ENCODE measurements at places on chromosomes 13 and 19.

GRCh38 chr19:23882493-23882892 lies 32.2 kb upstream of the ZNF726 start:
- DNase-seq = no peak

DNA sequence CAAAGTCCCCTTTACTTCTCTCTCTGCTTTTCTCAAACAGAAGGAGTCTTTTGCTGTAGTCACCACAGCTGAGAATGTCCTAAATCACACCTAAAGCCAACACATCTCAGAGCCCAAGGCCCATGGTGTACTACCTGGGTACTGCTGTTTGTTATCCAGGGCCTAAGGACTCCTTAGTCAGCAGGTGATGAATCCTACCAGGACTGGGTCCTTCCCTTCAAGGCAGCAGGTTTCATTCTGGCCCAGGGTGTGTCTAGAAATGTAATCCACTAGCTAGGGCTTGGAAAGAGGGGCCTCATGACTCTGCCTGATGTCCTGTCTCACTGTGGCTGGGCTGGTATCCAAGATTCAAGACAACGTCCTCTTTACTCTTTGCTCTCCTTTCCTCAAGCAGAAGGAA lies 36.2 kb upstream of the ENOX1 start:
- no peak for DNase-seq

DNA sequence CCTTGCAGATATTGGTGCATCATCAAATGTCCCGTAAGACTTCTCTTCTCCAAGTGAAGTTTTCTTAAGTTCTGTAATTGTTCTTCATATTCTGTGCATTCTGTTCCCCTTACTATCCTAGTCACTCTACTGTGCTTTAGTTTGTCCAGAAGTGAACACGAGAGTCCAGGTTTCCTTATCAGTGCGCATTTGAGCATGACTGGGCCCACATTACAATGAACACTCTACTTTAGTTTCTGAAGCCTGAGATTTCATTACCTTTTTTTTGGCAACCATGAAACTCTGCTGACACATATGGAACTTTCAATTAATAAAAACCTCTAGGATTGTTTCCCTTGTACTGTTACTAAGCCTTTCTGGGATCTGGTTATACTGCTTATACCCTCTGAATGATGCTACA lies 270.0 kb downstream of the KCNRG start:
- DNase-seq = no peak

DNA sequence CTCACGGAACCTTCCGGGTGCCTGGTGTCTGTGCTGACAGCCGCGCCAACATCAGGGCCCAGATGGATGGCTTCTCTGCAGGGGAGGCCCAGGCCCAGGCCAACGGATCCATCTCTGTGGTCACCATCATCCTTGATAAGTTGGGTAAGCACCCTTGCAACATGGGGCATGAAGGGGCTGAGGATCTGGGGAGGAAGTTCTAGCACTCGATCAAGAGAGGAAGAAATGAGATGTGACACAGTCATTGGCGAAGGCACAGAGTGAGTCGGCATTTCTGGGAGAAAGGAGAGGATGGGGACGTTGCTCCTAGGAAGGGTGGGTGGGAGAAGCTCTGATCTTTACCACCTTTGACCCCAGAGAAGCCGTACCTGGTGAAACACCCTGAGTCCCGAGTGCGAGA lies 4.4 kb downstream of the CILP2 start:
- DNase-seq = no peak

DNA sequence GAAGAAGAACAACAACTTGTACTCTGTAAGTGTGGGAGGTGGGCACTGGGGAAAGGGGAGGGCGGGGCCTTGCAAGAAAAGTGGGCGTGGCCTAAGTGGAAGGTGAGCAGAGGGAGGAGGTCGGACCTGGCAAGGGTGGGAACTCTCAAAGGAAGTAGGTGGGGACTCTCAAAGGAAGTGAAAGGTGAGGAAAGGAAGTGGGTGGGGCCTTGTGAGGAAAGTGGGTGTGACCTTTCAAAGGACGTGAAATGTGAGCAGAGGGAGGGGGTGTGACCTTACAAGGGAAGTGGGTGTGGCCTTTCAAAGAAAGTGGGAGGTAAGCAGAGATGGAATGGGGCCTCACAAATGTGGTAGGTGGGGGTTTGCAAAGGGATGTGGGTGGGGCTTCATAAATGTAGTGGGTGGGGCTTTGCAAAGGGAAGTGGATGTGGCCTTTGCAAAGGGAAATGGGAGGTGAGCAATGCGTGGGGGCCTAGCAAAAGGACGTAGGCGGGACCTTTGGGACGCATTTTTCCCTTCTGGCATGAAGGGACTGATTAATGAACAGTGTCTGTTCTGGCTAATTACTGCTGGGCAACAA lies 25.9 kb downstream of the ACSBG2 start:
- no peak for DNase-seq

Data from RCC 7860 (cell line).